SHP77 treated with DMSO at 0.1 percent for 48 hours (cell line): ENCODE measurements at places on chromosomes 4 and X.

DNA sequence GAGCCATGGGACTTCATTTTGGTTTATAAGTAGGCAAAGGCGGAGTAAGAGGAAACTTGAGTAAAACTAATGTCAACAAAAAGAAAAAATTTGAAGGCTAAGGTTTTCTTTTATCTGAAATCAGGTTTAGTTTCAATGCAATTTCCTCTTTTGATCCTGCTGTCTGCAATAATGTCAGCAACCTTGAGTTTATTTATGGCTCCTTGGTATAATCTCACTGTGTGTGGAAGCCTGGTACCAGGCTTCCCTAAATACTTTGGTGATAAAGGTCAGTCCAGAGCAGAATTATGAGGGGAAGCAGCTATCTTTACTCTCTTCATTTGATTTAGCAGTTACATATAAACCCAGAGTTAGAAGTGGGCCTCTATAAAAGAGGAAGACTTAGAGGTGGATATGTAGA lies 57.8 kb downstream of the NDNF start:
- no peak for DNase-seq

GRCh38 chrX:149497054-149497453 lies 8.1 kb downstream of the IDS start:
- no peak for DNase-seq

DNA sequence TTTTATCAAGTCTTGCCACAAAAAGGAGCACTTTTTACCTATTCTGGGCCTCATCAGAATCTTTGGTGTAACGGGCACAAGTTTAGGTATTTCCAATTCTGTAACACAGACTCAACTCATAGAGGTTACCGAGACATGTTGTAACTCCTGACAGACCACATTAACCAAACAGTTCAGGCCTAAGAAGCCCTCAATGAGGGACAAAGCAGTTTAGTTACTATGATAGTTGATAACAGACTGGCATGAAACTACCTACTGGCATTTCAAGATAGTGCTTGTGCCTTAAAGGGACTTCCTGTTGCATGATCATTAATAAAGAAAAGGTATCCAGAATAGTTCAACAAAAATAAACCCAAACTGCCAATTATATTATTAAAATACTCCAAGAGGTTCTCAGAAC lies 64.1 kb downstream of the HUWE1 start:
- DNase-seq, result no peak

DNA sequence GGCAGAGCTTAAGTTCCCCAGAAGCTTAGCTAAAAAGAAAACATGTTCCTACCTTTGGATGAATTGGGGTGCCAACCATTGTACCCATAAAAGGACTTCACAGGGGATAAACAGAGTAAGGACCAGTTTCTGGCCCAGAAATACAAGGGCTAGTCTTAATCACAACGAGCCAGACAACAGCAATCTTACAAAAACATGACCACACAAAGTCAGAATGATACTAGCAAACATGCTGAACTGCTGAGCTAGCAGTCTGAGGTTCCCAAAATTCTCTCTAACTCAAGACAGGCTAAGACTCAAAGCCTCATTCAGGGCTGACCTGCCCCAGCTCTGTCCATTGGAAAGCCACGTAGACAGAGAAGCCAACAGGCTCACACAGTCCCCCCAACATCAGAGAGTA lies 40.3 kb downstream of the ATP11C start:
- no peak for DNase-seq

GRCh38 chr4:36485885-36486284 lies 204.5 kb downstream of the DTHD1 start:
- no peak for DNase-seq

GRCh38 chr4:37542706-37543105 lies 143.5 kb downstream of the RELL1 start:
- no peak for DNase-seq

- no peak for DNase-seq
Observed at GRCh38 chr4:6887591-6888371, 21.8 kb upstream of the TBC1D14 start.

- DNase-seq, result peak; percentile 77
Observed at GRCh38 chr4:186942758-186943377, 219.2 kb upstream of the FAT1 start.

- DNase-seq, result no peak
Observed at GRCh38 chr4:39287223-39287622, 78.9 kb downstream of the RFC1 start.

- no peak for DNase-seq
Observed at GRCh38 chr4:6217716-6218381, 17.5 kb upstream of the JAKMIP1 start.

GRCh38 chr4:126959056-126959745 lies 673.6 kb upstream of the INTU start:
- no peak for DNase-seq

GRCh38 chr4:1598206-1599025 lies 85.7 kb downstream of the FAM53A start:
- no peak for DNase-seq
